Activated CD8-positive, alpha-beta memory T cell treated with anti-CD3 and anti-CD28 coated beads for 1 hour (primary cell): ENCODE measurements at places on chromosomes 2 and 18.

GRCh38 chr2:237143118-237143517 lies 57.4 kb downstream of the COPS8 start:
- DNase-seq, result no peak

GRCh38 chr2:169254774-169255173 lies 107.6 kb downstream of the LRP2 start:
- no peak for DNase-seq

- DNase-seq, result no peak
Measured at GRCh38 chr2:157830696-157831570, 45.2 kb downstream of the ACVR1 start.

GRCh38 chr2:131058920-131059319 lies 34.3 kb downstream of the FAM168B start:
- DNase-seq, result no peak

GRCh38 chr2:37551783-37552182 lies 119.7 kb downstream of the CDC42EP3 start:
- DNase-seq, result no peak

- DNase-seq, result no peak
Measured at GRCh38 chr2:1743396-1744150, 742 bp downstream of the PXDN start.

DNA sequence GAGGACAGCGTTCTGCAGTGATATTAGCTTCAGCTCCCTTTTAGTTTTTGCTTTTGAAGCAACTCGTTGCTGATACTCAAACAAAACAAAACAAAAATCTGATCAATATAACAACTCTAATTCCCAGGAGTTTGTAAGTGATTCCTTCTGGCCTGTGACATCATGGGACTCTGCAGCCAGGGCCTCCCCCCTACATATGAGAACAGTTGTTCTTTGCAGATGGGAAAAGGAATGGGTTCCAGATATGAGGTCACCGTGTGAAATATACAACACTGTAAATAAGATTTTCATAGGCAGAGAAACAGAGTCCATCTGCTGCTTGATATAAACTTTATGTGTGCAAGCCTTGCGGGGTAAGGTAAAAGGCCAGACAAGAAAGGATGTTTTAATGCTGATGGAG lies 56.7 kb downstream of the DIS3L2 start:
- no peak for DNase-seq

GRCh38 chr2:189178726-189179569 lies 613 bp downstream of the COL5A2 start:
- DNase-seq, result no peak

- no peak for DNase-seq
Measured at GRCh38 chr2:240068193-240068592, 14.9 kb upstream of the OR6B3 start.

DNA sequence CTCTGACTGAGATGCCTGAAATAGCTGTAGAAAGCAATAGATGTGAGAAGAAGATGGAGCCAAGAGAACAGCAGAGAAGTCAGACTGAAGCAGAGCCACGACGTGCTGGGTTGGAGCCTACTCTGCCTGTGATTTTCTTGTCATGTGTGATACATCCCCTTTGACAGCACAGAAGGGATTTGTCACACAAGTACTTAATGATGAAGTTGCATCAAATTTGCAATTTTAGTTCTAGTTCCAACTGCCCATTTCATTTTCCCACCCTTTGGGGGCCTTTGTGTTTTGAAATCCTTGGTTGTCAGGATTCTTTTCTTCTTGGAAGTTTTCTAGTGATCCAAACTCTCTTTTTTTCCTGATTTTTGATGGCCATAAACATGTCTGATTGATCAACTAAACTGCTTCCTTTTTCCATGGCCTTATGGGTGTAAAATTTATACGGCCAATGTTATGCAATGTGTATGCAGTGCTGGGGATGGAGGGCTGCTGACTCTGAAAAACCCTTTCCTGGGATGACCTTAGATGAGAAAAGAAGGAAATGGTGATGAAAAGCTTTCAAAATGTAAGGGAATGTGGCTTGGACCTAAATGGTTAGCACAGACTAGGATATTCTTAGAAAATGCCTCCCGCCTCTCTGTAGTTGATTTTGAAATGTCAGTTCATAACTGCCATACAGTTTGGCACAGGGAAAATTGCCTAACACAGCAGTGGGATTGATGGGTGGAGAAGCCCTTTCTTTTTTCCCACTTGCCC lies 9.6 kb upstream of the B3GNT2 start:
- DNase-seq, result no peak

DNA sequence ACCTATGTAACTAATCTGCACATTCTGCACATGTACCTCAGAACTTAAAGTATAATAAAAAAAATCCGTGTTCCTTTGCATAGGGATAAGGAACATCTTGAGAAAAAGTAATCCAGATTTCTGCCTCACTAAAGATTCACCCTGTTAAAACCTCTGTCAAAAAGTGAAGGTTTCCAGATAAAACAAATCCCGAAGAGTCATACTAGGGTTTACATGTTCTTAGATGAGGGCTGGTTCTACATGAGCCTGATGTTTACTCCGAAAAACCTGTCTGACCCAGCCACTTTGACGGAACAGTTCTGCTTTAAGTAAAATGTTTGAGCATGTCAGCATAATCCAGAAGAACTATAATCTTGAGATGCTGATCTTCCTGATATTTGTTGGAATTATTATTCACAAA lies 515.6 kb upstream of the SLC8A1 start:
- DNase-seq, result no peak

DNA sequence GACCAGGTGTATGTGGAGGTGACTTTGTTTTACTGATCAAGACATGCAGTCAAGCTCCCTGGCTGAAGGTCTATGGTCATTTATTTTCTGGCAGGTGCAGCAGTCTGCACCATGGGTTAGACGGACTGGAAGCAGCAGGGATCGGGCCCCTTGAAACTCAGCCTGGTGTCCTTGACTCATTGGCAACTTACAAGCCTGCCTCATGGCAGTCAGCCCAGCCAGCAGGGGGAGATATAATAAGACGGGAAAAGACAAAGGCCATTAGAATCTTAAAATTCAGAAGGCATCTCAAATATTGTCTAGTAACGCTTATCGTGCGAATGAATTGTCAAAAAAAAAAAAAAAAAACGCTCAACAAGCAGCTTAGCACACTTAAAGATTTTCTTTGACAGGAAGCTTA lies 308.2 kb downstream of the EN1 start:
- no peak for DNase-seq

GRCh38 chr2:10382354-10383061 lies 65.6 kb downstream of the ODC1 start:
- DNase-seq, result peak; percentile 13

- no peak for DNase-seq
Measured at GRCh38 chr2:82675186-82675585, 1783.9 kb downstream of the SUCLG1 start.

GRCh38 chr2:173086518-173087213 lies 11.0 kb downstream of the MAP3K20 start:
- DNase-seq, result no peak

DNA sequence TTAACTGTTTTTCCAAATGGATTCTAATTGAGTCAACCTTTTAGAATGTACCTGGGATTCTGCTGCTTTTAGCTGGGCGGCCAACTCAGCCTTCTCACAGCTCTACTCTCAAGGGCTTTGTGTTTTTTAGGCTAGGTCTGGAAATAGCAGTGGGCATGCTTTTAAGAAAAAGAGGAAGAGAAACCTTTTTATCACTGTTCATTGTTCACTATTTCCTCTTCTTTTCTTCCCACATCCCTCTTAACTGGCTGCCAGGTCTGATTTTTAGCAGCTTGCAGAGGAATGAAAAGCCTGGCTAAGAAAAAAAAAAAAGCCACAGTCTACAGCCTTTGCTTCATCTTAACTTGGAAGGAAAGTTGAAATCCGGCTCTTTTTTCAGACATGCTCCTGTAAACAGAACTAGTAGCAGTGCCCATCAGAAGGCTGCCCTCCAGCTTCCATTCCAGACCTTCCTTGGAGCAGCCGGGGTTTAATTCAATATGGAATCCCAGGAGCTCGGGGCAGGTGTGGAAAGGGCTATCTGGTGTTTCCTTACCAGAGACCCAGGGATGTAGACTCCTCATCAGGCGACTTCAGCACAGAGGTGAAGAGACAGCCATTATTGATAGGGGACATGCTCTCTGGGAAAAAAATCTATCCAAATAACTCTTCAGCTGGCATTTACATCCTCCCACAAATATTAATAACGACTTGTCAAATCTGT lies 230.7 kb downstream of the MYO3B start:
- DNase-seq, result no peak

DNA sequence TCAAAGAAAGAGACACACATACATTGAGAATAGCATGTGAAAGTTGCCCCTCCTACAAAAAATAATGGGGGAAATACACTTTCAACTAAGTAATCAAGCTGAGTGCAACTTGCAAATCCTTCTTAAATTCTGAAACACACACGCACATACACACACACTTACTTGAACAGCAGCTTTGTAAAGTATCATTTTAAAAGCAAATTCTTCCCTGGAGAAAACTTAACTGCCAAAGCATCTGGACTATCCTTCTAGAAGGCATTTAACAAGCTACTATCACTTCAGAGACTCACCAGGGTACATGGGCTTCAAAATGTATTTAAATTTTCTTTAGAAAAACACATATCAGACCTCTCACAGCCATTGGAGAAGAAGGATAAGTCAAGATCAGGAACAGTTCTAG lies 15.3 kb downstream of the GAREM1 start:
- no peak for DNase-seq

- no peak for DNase-seq
Measured at GRCh38 chr2:46157072-46157965, 139.9 kb upstream of the EPAS1 start.

GRCh38 chr2:126915903-126916302 lies 17.2 kb downstream of the TEX51 start:
- no peak for DNase-seq

GRCh38 chr18:52082246-52082645 lies 257.8 kb upstream of the DCC start:
- DNase-seq, result no peak

- no peak for DNase-seq
Measured at GRCh38 chr2:56444339-56444738, 260.5 kb downstream of the CCDC85A start.

DNA sequence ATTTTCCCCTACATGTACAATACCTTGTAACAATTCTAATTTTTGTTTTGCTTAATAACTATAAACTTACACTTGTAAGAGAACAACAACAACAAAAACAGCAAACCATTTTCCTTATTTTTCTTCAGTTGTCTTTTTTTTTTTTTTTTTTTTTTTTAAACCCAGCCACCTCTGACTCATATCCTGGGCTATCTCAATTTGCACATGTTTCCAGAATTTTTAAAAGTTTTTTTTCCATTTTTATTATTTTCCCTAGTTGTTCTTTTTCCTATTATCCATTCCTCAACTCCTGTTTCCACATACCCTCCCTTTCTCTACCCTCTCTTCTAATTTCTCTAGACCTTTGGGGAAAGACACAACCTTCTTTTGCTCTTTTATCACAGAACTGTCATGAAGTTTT lies 112.5 kb downstream of the EFEMP1 start:
- no peak for DNase-seq

- no peak for DNase-seq
Measured at GRCh38 chr2:209523867-209524266, 100.0 kb downstream of the MAP2 start.

DNA sequence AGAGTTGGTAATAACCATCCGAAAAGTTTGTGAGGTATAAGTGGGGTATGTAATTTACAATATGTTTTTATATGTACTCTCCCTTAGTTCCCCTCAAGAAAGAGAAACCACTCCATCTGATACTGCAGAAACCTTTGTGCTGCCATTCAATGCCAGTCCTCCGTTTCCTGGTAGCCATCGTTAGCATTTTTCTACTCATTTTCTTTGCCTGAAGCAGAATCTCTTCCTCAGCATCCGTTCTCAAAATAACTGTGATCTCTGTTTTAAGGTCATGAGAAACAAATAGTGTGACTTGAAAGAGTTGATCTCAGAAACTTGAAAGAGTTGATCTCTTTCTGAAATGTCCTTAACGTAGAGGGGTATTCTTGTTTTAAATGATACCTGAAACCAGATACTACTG lies 996 bp downstream of the PTCD3 start:
- DNase-seq, result no peak

DNA sequence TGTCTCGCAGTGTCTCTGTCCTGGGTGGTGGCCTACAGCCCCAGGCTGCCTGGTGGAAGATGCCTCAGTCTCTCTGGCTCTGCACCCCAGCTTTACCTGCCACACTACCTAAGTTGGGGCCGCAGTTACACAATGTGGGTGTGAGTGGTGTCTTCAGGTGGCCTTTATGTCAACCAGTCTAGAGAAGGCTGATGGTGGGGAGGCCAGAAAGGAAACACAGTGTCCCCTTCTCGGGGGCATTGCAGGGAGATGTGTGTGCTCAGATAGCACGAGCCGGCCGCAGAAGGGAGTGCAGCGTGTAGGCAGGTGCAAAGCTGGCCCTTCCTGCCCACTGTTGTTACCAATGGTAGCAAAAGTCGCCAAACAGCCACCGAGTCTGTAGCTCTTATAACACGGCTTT lies 216.1 kb downstream of the SH3RF3 start:
- DNase-seq, result no peak

- DNase-seq, result no peak
Measured at GRCh38 chr2:101665312-101665711, 32.2 kb upstream of the MAP4K4 start.

DNA sequence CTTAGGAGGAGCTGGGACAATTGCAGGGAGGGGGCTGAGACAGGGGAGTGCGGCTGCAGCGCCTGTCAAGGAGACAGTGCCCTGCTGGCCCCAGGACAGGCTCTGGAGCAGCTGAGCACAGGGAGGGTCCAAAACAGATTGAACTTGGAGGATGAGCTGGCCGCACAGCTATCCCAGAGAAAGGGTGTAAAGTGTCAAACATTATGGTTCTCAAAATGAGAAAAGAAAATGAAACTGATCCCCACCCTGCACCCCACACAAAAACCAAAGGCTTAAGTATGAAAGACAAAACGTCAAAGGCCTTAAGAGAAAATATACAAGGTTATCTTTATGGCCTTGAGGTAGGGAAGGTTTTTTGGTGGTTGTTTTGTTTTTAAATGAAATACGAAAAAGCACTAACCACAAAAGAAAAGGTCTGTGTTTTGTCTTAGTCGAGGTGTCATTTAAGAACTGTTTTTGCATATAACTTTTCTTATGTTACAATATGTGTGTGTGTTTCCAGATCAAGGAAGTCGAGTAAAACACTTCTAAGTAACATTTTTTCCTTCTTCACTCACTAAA lies 111.8 kb downstream of the HDAC4 start:
- DNase-seq, result no peak

- no peak for DNase-seq
Measured at GRCh38 chr18:78146136-78147085, 833.2 kb upstream of the SALL3 start.

DNA sequence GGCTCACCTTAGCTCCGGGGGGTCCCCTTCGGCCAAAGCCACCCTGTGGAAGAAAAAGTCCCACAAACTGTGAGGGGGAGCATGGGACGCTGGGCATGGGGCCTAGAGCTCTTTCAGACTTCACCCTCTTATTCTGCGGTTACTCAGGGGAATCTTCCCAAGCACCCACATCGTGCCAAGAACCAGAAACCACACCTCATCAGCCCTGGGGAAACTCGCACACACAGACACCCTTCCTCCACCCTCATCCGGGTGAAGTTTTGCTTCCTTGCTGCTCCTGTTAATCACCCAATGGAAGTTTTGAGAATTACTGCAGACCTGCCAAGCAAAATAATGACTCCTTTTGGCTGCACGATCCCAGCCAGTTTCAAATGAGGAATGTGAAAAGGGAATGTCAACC lies 59.1 kb downstream of the COL6A3 start:
- no peak for DNase-seq
